ENCODE measurements at places on chromosomes 12 and 14.
A peak's percentile ranks its signal among the peaks of the same experiment; 100 is the strongest.

GRCh38 chr12:19058235-19059021 is 71.1 kb upstream of the PLEKHA5 start:
- DNase-seq, result peak; percentile 52

- no peak for DNase-seq
These were observed 18.5 kb upstream of the CISTR start for GRCh38 chr12:53770281-53770680.

GRCh38 chr14:61877035-61877390 is 114.8 kb downstream of the SNAPC1 start:
- DNase-seq, result no peak

DNA sequence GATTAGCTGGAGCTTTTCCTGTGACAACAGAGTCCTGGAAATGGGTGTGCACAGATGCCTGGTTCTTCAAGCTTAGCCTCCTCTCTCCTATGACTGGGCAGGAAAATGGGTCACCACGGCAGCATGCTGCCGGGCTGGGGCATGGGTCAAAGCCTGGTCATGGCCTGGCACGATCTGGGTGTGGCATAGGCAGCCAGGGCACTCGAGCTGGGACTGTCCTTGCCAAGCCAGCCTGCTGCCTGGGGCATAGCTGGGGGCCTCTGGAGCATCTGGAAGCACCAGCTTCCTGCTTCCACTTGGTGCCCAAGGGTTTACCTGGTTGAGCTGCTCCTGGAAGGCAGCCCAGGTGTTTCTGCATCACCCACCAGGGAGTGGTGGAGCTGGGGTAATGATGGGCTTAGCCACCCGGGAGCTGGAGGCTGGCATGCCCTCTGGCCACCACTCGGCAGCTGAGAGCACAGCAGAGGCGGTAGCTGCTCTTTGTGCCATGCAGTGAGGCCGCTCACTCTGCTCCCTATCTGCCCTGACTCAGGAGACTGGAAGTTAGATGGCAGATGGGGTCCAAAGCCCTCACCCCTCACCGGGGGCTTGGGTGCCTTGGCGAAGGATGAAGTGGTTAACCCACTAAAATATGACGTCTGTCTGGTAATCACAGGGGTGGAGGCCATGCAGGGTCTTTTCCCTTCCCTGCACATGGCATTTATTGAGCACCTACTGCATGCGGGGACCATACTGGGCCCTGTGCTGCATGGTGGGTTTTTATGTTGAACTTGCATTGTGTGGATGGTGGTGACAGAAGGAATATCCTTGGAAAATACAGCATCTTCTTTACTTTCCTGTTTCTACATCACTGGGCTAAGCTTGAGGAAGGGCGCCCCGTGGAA is 1.7 kb downstream of the OTUB2 start:
- no peak for DNase-seq

- DNase-seq, result no peak
These were observed 267.5 kb downstream of the CCDC91 start for GRCh38 chr12:28457785-28458184.

- DNase-seq, result no peak
These were observed 7.1 kb upstream of the TDG start for GRCh38 chr12:103958621-103959020.

- peak; percentile 57 for DNase-seq
These were observed 2.1 kb downstream of the KCNC2 start for GRCh38 chr12:75207338-75208083.

DNA sequence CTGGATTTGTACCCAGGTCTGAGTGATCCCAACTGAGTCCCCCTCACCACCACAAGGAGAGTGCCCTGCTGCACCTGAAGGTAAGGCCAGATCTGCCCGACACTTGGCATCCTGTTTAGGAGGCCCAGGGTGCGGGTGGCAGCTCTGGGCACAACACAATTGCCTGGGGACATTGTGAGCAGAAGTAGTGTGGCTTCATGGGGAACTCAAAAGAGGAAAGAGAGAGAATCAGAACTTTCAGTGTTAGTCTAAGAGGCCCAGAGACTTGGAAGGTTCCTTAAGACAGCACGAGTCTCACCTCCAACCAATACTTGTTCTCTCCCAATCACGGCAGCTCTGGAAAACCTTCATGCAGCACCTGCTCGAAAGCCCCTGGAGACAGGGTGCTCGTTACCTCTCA is 6.6 kb upstream of the SLC8B1 start:
- no peak for DNase-seq

DNA sequence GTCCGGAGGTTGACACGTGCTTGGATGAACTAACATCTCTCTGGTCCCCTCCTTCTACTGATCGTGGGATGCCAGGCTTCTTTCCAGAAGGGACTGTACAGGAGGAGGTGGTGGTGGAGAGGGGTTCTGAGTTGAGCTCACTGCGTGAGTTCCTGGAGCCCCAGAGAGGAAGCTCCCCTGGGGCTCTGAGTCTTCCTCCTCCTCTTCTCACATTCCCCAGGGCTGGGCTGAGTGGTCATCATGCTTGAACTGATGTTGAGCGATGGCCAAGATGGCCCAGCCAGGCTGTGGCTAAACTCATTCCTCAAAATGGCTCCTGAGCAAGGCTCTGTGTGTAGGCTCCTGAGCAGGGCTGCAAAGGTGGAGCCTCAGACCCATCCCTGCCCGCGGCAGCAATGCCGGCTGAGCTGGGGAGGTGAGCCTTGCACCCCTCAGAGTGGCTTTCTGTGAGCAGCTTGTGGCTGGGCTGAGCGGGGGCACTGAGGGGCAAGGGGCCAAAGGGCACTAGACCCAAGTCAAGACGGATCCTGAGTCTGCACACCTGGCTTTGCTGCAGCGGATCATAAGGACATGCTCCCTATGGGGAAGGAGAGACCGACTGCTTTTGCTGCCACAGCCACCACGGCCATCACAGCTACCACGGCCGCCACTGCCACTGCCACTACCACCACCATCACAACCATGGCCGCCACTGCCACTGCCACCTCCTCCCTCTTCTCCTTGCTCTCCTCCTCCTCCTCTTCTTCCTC is 35.4 kb downstream of the MEG3 start:
- DNase-seq, result no peak

- DNase-seq, result no peak
These were observed 9.8 kb downstream of the KLHDC1 start for GRCh38 chr14:49702725-49703124.

GRCh38 chr14:48598458-48598857 is 923.1 kb upstream of the MDGA2 start:
- no peak for DNase-seq

DNA sequence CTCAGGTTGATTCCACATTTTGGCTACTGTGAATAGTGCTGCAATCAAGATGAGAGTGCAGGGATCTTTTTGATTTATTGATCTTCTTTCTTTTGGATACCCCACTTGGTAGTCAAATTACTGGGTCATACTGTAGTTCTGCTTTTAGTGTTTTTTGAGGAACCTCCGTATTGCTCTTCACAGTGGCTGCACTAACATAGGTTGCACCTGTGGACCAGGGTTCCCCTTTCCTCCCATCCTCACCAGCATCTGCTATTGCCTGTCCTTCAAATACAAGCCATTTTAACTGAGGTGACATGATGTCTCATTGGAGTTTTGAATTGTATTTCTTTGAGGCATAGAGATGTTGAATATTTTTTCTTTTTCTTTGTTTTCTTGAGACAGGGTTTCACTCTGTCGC is 152.5 kb upstream of the TMEM132C start:
- no peak for DNase-seq

GRCh38 chr14:63939006-63939270 is 86.1 kb downstream of the SYNE2 start:
- no peak for DNase-seq

GRCh38 chr12:24553259-24553658 is 395.6 kb downstream of the BCAT1 start:
- DNase-seq, result no peak

GRCh38 chr12:3810016-3810370 is 57.1 kb upstream of the CRACR2A start:
- no peak for DNase-seq

DNA sequence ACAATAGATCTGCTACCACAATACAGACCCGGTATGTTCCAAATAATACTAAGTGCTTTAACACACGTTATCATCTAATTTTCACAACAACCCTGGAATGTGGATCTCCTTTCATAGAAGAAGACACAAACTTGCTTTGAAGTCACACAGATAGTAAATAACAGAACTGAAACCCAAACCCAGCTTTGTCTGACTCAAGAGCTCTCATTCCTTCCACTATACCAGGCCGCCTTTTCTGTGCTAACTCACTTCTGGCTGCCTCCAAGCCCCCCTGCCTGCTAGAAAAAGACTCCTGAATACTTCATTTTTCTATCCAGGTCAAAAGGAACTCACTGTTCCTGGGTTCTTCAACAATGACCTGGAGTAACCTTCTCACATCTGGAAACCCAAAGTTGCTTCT is 37.8 kb downstream of the PRPF40B start:
- no peak for DNase-seq

- DNase-seq, result no peak
These were observed 697 bp downstream of the ATP6V0A2 start for GRCh38 chr12:123712780-123713319.

DNA sequence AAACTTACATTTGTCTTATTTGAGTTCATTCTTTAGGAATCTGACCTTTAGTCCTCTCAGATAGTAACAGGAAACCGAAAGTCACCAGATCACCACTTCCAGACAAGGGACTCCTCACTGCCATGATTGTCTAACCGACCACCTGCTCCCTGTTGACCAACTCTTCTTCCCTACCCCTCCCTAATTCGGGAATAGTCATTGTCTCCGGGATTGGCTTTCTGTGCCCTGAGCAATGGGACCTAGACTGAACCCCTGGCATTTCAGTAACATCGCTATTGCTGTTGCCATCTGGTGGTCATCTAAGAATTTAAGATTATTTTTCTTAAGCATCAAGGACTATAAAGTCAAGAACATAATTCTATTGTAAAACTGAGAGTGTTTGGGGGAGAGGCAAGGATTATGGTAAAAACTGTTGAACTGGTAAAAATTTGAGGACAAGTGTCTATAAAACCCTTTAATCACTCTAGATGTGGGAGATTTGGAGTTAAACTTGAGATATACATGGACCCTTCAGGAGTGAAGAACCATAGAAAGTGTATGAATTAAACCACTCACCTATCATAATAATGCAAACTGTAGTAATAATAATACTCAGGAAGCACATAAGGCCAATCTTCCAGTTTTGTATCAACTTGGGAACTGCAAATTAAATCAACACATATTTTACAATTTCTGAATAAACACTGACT is 6.3 kb downstream of the CLEC2A start:
- DNase-seq, result peak; percentile 76

- DNase-seq, result no peak
These were observed 1.5 kb downstream of the CHURC1 start for GRCh38 chr14:64915797-64916196.

DNA sequence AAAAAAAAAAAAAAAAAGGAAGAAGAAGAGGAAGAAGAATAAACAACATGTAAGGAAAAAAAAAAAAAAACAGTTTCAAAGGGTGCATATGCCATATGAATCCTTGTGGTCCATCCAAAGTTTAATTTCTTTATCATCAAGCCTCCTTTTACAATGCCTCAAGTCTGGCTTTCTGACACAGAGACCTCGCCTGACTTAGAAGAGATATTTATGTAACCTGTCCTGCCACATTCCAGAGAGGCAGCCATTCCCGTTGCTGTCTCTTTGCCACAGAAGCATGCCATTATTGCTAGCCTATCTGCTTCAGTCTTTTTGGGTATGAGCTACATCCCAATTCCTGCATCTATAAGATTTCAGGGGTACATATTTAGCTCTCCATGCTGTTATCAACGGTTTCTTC is 596.7 kb upstream of the ATP2B1 start:
- DNase-seq, result peak; percentile 39

- no peak for DNase-seq
These were observed 201.8 kb upstream of the LMO3 start for GRCh38 chr12:16807731-16808130.

DNA sequence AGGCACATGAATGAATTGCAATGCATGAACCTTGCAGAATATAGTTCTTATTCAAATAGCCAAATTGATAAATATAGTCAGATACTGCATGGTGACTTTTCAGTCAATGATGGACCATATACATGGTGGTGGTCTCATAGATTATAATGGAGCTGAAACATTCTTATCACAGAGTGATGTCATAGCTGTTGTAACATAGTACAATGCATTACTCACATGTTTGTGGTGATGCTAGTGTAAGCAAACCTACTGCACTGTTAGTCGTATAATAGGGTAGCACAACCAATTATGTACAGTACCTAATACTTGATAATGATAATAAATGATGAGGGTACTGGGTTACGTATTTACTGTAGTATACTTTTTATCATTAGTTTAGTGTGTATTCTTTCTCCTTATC is 280.3 kb downstream of the BCAT1 start:
- DNase-seq, result no peak

DNA sequence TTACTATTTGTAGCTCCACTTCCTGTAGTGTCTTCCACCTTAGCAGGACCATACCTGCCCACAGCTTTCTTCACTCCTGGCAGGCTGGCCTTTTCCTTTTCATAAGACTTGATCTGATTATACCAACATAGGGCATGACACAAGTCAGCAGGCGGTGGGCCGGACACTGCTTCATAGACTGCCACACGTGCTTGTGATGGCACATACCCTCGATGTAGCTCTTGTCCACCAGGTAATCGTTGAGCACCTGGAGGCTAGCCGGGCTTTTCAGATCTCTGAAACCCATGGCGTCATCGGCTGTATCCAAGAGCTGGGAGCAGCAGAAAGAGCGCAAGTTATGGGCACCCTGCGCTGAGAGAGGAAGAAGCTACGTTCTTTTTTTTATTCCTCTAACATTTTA is 53.7 kb upstream of the TMEM263 start:
- DNase-seq, result no peak

- no peak for DNase-seq
These were observed 218.6 kb upstream of the ATP2B1 start for GRCh38 chr12:89927226-89927698.

DNA sequence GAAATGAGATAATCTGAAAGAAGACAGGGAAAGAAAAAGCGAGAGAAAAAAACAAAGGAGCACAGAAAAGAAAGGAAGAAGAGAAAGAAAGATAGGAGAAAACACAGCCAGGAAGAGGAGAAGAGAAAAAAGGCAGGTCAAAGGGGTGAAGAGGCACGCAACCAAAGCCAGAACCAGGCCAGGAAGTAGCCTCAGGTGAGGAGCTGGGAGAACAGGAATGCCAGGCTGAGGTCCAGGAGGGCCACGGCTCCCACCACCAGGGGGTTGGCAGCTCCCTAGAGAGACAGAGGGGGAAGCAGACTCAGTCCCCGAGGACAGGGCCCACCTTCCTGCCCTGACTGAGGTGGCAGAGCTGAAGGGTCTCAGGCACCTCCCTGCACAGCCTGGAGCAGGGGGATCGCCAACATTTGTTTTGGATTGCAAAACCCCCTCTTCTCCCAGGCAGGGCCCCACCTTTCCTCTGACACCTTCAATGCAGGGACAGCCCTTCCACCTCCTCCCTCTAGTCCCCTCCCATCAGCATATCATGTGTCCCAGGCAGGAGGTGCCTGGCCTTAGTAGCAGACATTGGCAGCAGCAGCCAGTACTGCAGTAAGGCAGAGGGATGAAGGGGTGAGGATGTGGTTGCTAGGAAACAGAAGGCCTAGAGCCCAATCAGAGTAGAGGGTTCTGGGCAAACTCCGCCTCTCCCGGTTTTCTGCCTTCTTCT is 2.0 kb upstream of the AP1G2 start:
- peak; percentile 81 for DNase-seq

GRCh38 chr12:72570601-72571000 is 298.4 kb downstream of the TRHDE start:
- DNase-seq, result peak; percentile 67
